ENCODE measurements at places on chromosomes 1 and 21.
A peak's percentile ranks its signal among the peaks of the same experiment; 100 is the strongest.

DNA sequence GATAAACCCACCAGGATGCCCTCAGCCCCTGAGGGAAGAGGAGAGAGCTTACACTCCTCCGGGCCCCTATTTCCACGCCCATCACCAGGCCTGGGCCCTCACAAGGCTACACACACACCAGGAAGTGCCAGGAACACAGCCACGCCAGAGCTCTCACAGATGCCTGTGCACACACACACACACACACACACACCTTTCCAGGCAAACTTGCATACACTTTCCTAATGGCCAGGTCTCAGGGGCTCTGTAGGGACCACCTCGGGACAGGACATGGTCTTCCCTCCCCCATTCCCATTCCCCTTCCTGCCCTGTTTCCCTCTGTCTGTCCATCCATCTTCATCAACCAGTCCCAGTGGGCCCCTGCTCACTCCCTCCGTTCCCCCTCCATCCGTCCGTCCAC, 9.7 kb upstream of the EPHA2 start:
- no peak for DNase-seq

GRCh38 chr1:39933956-39934941, 20.7 kb upstream of the MFSD2A start:
- peak; percentile 98 for DNase-seq

DNA sequence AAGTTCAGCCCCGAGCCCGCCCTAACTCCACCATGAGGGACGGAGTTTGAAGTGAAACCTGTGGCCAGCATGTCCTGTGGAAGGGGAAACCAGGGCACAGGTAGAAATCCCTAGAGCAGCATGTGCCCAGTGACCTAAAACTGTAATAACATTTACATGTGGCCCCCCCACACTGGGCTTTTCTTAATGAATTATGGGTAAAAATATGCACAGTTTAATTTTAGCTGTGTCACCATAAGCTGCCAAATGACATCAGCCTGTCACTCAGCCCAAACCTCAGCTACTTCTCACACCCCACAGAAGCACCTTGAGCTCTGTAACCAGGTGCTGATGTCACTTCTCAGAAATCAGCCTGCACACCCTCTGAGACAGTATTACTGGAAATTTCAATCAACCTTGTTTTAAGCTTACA, 50.0 kb upstream of the SLC19A1 start:
- DNase-seq: no peak

- DNase-seq: no peak
These were observed 17.4 kb downstream of the PDXK start for GRCh38 chr21:43736224-43736883.

DNA sequence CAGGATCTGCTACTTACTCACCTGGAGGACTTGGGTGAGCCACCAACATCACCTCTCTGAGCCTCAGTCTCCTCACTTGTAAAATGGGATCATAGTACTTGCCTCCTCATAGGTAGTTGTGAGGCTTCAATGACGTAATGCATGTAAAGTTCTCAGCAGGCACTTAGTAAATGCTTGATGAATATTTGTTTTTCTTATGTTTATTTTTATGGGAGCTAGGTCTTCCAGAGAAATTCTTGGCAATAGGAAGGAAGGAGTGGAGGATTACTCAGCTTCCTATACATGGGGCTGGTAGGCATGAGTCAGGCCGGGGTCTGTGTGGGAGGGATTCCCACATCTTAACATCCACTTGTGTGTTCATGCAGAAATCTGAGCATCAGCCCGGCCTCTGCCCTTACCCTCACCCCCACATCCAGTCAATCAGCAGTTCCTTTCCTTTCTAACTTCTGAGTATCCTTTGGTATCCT, 95.4 kb upstream of the USP24 start:
- DNase-seq: no peak

GRCh38 chr1:219985169-219985568, 56.8 kb upstream of the SLC30A10 start:
- no peak for DNase-seq

- no peak for DNase-seq
These were observed 255.1 kb upstream of the C1orf105 start for GRCh38 chr1:172165403-172165802.

DNA sequence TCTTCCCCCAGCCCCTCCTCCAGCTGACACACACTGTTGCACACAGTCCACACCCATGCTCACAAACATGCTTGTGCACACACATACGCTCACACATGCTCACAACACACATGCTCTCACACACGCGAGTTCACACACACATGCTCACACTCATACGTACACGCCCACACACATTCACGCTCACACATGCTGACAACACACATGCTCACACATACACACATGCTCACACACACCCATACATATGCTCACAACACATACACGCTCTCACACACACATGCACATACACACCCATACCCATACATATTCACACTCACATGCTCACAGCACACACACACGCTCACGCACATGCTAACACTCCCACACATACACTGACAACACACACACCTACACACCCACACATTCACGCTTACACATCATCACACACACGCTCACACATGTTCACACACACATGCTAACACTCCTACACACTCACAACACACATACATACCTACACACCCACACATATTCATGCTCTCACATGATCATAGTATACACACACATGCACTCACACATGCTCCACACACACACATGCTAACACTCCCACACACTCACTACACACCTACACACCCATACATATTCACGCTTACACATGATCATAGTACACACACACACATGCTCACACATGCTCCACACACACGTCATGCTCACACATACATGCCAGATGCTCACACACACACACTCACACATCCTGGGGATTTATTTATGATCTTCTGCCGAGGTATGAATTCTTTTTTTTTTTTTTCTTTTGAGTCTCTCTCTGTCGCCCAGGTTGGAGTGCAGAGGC, 10.7 kb downstream of the DRAXIN start:
- no peak for DNase-seq

DNA sequence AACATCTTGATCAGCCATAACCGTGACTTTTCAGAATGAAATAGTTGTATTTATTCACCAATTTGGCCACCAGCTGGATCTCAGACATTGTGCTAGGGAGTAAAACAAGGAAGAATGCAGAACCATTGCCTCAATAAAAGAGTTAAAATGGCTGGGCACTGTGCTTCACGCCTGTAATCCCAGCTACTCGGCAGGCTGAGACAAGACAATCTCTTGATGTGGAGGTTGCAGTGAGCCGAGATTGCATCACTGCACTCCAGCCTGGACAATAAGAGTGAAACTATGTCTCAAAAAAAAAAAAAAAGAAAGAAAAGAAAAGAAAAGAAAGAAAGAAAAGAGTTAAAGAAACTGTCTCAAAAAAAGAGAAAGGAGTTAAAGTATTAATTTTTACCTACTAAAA, 199.5 kb downstream of the TPR start:
- no peak for DNase-seq

DNA sequence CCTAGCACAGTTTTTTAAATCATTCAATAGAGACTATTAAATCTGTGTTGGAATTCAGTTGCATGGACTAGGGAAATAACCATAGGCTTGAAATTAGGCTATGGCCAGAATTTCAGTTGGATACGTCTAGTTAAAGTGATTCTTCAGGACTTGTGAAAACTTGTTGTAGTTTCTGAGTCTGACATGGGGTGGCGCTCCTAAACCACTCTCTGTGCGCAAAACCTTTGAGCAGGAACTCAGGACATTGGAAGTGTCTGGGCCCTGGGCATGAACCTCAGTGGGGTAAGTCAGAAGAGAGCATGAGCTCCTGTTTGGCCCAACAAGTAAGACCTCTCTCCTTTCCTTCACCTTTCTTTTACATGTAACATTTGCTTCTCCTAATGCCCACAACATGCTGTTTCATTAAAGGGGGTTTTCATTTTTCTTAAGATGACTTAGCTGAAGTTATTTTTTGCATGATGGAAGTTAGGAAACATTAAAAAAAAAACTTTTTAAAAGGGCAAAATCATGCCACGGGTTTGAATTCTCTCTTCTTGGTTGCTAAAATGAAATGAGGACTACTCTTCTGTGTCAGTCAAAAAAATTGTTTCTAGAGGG, 17.1 kb upstream of the CCDC190 start:
- peak; percentile 69 for DNase-seq

GRCh38 chr1:54813485-54814125, 12.5 kb upstream of the TTC22 start:
- no peak for DNase-seq

DNA sequence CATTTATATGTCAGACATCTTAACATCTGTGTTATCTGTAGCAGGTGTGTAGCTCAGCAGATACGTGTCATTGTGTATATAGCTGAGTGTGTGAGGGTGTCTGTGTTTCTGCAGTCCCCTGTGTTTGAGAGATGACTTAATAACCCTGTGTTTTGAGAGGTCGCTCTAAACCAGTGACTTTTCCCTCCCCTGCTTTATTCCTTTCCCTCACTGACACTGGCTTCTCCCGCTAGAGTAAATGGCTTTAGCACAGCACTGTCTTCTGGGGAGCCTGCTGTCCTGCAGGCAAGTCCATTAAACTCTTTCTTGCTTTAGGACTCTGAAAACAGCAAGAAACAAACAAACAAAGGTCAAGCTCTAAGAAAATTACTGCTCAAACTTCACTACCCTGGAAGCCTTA, 53.0 kb downstream of the VANGL1 start:
- no peak for DNase-seq

GRCh38 chr1:226626577-226626956, 78.0 kb downstream of the STUM start:
- peak; percentile 62 for DNase-seq

GRCh38 chr1:245461681-245462080, 306.9 kb downstream of the KIF26B start:
- no peak for DNase-seq

DNA sequence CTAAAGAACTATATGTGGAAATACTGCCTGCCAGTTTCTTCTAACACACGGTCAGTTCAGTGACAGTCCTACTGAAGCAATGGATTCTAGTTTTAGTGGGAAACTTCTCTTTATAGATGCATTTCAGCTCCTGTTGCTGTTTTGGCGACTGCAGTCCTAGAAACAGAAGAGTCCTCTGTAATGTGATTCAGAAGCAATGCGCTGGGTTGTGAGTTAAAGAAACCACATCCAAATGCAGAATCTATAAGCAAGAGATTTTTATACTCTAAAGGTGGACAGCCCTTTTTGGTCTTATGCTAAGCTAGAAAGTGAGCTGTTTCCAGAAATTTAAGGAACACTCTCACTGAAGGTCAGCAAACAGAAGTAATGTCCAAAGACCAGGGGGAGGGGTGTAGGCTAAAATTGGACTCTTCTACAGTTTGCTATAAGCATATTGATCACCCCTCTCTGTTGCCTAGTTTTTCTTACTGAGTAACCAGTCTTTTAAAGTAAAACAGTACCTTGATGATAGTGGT, 30.8 kb downstream of the DUSP10 start:
- no peak for DNase-seq

DNA sequence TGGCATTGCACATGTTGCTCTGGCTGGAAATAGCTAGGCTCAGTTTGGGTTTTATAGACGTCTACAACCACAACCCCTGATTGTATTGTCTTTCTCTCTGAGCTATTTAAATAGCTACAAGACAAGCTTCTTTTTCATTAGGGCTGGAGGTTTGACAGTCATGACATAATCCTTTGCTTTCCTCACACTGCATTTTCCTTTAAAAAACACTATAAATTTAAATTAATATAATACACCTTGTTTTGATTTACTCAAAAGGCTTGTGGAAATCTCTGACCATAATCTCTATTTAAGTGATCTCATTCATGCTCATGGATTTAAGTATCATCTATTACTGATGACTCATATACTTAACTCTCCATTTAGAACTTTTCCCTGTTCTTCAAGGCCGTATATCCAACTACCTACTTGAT, 50.4 kb upstream of the PTGFR start:
- DNase-seq: no peak

- DNase-seq: no peak
These were observed 279.5 kb downstream of the FOXD2 start for GRCh38 chr1:47717341-47717740.

GRCh38 chr1:15412175-15412800, 2.6 kb downstream of the EFHD2 start:
- no peak for DNase-seq

DNA sequence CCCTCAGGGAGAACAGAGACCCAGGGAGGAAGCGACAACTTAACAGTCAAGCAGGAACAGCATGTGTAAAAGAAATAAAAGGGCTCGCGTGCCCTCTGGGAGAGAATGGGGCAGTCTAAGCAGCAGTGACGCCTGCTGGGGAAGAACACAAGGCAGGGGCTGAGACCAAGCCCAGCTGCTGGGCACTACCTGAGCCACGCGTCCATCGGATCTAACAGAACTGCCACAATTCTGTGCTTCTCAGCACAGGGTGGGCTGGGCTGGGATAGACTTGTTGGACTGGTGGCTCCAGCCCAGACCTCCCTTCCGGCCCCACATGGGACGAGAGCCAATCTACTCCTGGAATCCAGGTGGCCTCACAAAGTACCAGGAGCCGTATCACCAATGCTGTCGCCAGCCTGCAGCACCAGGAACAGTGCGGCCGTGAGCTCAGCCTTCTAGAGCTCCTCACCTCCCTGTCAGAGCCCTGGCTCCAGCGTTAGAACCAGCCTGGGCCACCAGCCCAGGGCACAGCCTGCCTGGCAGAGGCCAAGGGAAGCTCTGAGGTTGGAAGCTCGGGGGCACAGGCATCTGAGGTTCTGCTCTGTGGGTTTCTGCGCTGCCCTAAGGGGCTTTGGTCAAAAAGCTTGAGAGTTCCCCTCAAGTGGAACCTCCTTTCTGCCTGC, 7.4 kb downstream of the LRRC47 start:
- no peak for DNase-seq

- DNase-seq: no peak
These were observed 204.5 kb upstream of the HMCN1 start for GRCh38 chr1:185529673-185530072.

- DNase-seq: no peak
These were observed 768 bp upstream of the RIIAD1 start for GRCh38 chr1:151720554-151720953.

- DNase-seq: no peak
These were observed 2.7 kb upstream of the S100A11 start for GRCh38 chr1:152039461-152039860.

DNA sequence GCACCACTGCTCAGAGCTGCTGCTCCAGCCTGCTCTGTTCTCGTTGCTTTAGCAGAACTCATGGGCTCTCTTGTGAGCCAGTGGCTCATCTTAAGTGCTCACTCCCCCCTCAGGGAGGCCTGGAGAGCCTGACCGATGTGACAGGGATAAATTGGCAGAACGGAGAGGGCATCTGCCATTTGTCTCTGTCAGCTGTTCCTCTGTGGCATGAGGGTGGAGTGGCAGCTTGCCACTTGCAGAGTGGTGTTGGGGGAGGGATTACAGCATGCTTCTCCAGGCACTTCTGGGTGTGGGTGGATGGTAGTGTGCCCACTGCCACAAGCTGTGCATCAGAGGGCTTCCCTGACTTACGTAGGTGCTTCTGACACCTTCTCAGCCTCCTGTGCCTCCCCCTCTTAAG, 229.5 kb downstream of the PAPPA2 start:
- no peak for DNase-seq
